ENCODE measurements at places on chromosomes 6 and 20.

DNA sequence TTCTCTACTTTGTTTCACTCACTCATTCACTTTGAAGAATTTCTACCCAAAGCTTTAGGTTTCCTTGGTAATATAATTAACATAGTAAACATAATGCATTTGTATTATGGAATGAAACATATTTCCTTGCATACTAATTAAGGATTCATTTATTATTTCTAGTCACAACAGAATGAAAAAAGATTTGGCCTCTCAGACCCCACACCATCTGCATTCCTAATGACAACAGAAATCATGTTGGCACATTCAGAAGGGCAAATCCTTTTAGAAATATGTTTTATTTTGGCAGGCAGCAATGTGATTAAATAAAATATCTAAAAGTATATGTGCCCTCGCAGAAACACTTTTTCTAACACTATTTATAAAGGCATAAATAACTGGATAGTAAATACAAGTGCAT lies 163.4 kb downstream of the HTR1B start:
- no peak for DNase-seq

DNA sequence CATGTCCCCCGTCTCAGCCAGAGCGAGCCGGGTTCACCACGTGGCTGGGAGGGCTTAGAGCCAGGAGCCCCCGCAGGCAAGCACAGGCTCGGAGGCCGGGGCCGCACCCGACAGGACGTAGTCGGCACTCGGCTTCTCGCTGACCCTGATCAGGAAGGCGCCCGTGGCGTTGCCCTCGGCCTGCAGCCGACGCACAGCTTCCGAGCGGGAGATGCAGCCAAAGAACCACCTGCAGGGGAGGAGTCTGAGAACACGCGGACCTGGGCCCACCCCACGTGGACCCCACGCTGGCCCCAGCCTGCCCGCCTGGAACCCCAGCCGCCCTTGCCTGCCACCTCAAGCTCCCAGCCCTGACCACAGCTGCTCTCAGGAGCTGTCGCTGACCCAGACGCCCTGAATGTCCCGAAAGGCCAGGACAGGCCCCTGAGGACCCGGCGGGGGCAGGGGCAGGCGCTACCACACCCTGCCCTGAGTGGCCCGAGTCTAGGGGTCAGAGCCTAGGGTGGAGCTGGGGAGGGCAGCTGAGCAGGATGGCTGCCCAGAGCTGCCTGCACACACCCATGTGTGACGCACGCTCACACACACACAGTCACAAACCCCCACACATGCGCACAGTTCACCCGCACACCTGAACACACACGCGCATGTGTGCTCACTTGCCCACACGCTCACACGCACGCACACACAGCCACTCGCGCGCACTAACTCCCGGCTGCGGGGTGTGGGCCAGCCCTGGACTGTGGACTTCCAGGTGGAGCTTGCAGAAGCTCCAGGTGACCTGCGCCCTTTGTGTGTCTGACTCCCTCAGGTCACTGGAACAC lies 2.1 kb downstream of the PTK6 start:
- DNase-seq: no peak

DNA sequence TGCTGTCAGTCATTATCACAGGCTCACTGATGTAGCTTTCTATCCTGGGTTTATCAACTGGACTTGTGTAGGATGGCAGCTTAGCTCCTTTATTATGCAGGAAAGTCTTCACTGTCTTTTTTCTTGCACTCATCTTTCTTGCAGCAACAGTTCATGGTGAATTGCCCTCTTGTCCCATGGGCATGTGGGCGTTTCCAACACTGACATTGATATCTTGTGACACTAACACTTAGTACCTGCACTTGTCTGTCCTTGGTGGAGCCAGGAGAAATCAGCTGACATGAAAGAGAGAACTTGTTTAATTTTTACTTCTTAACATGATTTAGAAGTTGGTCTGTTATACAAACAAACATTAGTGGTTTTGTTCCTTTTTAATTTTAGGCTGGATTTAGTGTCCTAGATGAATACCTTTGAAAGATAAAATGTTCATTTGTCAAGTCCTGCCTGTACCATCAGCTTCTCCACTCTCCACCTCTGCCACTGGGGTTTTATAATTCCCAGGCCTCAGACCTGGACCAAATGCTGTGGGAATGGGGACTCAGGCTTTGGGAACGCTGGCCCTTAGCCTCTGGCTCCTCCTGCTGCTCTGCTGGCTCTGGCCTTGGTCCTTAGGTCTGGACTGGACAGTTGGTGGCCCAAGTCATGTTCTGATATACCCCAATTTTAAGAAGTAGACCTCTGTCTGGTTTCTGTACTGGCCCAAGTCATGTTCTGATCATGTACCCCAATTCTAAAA lies 161.0 kb upstream of the LAMP5 start:
- DNase-seq: no peak

- DNase-seq: no peak
Observed at GRCh38 chr20:39532205-39532604, 570.1 kb downstream of the DHX35 start.

DNA sequence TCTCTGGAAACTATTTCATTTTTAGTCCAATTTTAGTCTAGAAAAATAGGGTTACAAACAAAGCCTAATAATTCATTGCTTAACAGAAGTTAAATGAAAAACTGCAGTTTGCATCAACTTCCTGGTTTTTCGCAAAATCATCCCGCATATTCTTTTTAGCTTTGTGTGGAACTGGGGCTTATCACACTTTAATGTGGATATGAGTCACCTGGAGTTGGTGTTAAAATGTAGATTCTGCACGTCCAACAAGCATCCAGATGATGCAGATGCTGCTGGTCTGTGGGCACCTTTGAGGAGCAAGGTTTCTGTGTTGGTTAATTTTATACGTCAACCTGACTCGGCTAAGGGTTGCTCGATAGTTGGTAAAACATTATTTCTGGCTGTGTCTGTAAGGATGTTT lies 126.1 kb downstream of the PLCB4 start:
- DNase-seq: no peak

GRCh38 chr6:106502559-106502958 lies 126.7 kb downstream of the RTN4IP1 start:
- DNase-seq: no peak

GRCh38 chr6:40504274-40504673 lies 82.9 kb downstream of the LRFN2 start:
- no peak for DNase-seq

DNA sequence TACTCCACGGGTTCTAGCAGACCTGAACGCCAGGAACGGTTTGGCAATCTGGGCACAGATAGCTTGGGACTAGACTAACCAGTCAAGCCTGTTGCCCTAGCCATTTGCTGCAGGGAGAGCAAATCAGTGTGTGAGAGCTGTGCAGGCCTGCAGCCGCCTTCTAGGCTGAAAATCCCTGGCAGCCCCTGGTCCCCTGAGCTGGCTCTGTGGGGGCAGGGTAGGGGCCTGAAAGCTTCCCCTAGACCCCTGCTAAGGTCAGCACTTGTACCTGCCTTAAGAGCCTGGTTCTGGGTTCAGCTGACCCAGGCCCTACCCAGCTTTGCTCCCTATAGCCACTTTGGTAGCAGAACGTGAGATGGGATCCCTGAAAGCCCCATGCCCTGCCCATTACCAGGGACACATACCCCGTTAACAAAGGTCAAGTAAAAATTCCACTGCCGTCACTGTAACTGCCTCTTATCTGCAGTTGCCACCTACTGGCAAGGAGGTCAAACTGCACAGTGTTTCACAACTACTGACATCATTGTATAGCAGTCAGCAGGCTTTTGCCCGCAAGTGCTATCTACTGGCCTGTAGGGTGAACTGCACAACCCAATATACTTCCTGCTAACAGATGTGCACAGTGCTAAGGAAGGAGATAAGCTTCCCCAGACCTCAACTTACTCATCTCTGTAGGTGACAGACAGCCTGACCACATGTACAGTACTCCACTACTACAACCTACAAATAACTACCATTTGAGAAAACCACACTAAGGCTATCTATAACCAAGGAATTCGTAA lies 95.1 kb upstream of the OLIG3 start:
- DNase-seq: no peak

DNA sequence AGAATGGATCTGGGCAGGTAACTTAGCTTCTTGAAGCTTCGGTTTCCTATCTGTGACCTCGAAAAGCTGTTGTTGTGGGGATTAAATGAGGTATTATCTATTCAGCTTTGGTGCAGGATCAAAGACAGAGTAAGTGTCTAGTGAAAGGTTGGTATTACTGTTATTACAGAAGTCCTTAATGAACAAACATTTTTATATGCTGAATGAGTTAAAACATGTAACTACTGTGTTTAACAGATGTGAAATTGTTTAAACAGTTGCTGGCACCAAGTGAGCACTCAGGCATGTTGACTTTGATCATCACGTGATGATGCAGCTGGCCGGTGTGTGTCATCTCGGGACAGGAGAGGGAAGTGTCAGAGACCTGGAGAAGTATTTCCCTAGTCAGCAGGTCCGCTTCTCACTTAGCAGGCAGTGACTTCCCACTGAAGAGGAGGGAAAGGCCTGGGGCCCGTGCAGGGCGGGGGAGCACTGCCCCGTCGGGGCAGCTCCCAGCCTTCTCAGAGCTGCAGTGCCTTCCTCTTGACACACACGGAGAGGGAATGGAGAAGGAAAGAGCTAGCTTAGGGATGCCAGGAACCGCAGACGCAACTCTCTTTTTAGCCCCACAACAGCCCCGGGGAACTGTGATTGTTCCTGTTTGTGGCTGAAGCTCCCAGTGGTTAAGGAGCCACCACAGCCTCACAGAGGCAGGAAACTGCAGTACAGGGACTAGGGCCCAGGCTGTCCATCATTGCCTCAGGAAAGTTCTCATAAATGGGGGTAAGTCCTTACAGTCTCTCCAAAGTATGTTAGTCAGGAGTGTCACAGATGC lies 18.0 kb downstream of the TUBB2A start:
- peak; percentile 56 for DNase-seq

DNA sequence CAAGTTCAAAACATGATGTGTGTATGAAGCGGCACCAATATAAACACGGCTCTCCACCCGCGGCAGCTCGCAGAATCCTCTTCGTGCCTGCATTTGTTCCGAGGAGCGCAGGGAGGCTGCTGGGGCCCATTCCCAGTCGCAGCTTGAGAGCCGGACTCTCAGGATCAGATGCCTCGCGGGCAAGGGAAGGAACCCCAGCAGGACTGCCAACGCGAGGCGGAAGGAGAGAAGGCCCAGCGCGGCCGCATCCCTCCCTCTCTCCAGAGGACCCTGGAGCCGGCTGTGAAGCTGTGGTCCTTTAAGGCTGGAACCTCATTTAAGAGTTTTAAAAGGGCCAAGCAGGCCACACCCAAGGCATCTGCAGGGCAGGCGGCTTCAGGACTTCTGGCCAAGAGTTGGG lies 44.2 kb upstream of the ZBP1 start:
- DNase-seq: no peak

- no peak for DNase-seq
Observed at GRCh38 chr6:113128661-113129060, 728.5 kb upstream of the MARCKS start.

DNA sequence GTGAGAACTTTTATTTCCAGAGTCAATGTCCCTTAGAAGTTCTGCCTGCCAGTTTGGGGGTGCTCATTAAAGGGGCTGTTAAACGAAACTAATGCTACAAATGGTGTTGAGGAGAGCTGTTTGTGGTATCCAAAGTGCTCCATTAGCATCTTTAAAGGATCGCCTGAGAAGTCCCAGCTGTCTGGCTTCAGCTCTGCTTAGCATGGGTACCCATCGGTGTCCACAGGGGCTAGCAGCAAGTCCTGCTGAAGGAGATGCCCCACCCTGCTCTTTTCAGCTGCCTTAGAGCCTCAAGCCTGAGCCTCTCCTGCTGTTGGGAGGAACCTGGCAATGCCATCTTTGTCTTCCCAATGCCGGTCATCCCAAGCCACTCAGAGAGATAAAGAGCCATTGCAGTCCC lies 111.1 kb downstream of the FOXO3 start:
- DNase-seq: no peak

DNA sequence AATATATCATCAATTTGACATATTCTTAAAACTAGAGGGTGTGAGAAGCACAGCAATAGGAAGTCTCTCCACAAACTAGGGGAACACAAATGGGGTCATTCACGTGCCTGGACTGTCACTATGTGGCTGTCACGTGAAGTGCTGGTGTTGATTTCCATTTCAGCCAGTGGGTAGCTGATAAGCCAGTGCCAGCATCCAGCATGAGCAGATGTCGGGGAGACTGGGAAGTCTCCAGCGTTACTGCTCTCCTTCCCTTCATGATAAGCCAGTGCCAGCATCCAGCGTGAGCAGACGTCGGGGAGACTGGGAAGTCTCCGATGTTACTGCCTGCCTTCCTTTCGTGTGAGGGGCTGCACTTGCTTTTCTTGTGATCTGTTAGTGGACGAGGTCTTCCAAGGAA lies 5.6 kb upstream of the SLC17A9 start:
- DNase-seq: no peak

DNA sequence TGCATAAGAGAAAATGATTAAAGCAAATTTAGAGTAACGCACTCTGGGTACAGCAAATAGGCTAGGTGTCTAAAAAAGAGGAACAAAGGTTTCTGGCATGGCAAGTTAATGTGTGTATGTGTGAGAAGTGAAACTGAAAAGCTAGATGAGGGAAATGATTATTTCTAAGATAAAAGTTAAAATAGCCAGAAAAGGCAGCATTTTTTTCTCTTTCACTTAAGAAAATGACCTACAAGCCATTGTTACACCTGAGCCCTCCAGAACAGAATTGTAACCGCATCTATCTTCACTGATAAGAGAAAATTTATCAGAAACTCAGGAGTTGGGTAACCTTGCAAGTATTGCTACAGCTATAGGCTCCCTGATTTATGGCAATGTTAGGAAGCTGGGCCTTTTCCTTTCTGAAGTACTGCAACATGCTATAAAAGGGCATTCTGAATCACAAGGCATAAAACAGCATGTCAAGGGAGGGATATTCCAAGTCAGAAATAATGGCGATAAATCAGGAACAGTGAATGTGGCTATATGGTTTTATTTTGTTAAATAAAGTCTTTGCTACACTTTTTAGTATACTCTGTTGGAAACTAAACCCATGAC lies 395.3 kb downstream of the TBC1D32 start:
- no peak for DNase-seq

DNA sequence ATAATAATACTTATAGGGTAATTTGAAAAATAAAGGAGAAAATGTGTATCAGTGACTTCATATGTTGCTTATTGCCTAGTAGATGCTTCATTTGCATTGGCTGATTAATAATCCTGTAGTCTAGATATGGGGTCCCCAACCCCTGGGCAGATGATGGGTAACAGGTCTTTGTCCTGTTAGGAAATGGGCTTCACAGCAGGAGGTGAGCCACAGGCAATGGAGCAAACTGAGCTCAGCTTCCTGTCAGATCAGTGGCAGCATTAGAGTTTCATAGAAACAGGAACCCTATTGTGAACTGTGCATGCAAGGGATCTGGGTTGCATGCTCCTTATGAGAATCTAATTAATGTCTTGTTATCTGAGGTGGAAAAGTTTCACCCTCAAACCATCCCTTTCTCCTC lies 1049.5 kb upstream of the EPHA7 start:
- no peak for DNase-seq
